ENCODE measurements at places on chromosomes 7 and 10.

- no peak for DNase-seq
Measured at GRCh38 chr10:50271564-50272250, 20.4 kb upstream of the ASAH2 start.

DNA sequence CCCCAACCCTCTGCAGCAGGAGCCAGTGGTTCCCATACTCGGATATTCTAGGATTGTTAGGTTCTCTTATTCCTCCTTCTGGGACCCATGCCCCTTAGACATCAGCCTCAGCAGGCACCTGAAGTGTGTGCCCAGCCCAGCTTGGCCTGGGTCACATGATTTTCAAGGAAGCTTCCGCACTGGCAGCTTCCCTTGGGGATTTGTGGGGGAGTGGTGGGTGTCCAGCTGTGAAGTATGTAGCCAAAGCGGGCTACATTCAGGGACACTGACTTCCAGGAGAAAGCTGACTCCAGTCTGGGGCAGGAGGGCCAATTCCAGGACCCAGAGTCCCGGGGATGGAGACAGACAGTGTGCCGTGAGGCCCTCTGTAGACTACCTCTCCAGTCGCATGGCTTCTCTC lies 1.3 kb downstream of the LDB1 start:
- DNase-seq, result no peak

- DNase-seq, result no peak
Measured at GRCh38 chr10:33776419-33777070, 442.1 kb upstream of the NRP1 start.

DNA sequence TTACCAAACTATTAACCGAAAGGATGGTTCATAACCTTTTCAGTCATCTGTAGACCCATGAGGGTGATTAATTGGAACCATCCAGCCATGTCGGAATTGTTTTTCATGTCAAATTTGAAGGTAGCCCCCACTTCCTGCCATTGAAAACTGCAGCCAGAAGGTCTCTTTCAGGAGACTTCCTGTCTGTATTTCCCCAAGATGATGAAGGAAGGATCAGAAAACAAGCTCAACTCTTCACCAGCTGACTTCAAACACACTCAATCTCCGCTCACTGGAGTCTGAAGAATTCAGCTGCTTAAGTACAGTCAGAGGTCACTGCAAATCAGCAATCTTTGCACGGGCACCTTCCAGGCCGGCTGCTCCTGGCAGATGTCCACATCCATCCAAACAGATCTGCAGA lies 291.7 kb upstream of the NPVF start:
- DNase-seq, result no peak

DNA sequence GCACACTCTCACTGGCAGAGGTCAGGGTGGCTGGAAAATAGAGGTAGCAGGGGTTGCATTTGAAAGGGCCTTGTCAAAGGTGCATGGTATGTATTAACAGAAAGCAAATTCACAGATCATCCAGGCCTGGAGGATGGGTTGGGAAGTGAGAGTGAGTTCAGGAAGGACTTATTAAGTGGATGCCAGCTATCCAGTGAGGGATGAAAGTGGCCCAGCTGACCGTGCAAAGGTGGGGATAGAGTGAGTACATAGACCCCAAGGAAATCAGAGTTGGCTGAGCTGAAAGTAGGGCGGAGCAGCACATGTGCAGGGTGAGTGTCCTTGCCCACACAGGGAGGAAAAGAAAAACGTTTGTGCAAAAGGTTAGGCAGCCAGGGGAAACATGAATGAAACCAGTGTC lies 58.1 kb downstream of the HECW1 start:
- no peak for DNase-seq

DNA sequence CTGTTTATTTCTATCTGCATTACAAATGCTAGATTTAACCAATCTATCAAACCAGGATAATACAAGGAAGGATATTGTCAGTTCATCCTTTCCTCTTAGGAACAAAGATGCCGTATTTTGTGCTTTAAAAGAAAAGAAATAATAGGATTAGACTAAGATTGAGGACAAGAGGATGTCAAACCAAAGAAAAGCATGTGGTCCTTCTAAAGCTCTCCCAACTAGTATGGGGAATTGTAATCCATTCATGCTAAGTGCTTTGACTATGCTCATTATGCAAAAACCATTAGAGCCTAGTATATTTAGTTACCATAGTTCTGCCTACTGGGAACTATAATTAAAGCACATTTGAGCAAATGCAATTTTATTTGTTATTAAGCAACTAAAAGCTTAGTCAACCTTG lies 280.2 kb downstream of the GRM8 start:
- DNase-seq, result no peak

GRCh38 chr7:158080899-158081445 lies 506.7 kb downstream of the PTPRN2 start:
- DNase-seq, result no peak

GRCh38 chr7:5333121-5334045 lies 50.6 kb downstream of the SLC29A4 start:
- no peak for DNase-seq

DNA sequence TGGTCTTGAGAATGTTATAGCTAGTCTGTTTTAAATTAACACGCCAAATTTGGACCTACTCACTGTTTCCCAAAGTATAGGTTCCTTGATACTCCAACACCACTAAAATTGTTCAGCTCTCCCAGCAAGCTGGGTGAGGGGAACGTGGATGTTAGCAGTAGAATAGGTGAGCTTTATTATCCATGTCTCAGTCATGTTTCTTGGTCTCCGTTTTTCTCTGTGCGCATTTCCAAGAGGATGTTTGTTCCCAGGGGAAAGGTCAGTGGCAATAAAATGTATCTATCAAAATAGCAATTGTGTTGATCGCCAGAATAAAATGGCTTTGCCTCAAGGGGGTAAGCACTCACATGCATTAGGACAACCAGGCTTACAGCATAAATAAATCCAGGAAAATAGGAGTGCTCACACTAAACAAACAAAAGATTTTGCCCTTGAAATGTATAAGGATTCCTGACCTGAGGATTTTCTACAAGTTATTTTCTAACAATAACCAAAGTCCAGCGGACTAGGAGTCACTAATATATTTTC lies 187.0 kb upstream of the C7orf33 start:
- no peak for DNase-seq

GRCh38 chr10:102281102-102281487 lies 35.8 kb downstream of the GBF1 start:
- DNase-seq, result no peak

GRCh38 chr7:37495574-37496184 lies 47.0 kb upstream of the ELMO1 start:
- DNase-seq, result no peak

- no peak for DNase-seq
Measured at GRCh38 chr7:106175507-106175906, 63.4 kb upstream of the SYPL1 start.

DNA sequence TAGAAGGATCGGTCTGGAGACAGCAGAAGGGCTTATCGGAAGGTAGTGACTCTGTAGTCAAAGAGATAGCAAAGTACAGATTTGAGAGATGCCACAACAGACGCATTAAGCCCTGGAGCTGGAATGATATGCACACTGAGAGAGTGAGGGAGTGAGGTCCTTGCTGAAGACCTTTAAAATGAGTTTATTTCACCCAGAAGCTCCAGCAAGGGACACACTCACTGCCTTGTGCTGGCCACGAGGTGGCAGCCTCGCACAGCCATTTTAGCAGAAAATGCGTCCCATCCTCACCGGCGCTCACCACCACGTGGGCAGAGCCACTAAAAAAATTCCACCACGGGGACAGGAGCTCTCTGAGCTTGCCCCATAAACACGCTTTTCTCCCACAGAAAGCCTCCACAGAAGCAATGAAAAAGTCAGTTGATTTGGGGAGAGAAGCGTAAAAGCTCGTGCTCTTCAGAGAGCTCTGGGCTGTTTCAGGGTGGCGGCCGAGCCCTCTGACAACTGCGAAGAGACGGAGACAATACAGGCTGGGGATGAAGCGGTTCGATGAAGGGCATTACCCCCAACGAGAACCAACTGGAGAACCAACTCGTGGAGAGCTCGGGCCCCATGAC lies 163.0 kb upstream of the KLF14 start:
- peak; percentile 70 for DNase-seq

DNA sequence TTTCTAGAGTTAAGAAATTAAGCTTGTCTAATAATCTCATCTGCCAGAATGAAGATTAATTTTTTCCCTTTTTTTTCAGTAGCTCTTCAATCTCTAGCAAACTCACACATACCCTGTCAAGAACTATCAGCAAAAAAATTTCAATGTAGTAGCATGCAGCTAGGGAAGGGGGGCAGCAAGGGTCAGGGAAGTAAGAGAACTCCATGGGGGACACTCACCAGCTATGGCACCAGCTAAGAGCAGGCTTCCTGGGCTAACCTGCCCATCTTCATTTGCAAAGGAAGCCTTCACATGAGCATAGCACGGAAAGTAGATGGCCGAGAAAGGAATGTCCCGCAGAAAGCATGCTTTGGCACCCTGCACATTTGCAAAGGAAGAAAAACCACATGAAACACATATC lies 190.4 kb downstream of the SLC25A13 start:
- no peak for DNase-seq

DNA sequence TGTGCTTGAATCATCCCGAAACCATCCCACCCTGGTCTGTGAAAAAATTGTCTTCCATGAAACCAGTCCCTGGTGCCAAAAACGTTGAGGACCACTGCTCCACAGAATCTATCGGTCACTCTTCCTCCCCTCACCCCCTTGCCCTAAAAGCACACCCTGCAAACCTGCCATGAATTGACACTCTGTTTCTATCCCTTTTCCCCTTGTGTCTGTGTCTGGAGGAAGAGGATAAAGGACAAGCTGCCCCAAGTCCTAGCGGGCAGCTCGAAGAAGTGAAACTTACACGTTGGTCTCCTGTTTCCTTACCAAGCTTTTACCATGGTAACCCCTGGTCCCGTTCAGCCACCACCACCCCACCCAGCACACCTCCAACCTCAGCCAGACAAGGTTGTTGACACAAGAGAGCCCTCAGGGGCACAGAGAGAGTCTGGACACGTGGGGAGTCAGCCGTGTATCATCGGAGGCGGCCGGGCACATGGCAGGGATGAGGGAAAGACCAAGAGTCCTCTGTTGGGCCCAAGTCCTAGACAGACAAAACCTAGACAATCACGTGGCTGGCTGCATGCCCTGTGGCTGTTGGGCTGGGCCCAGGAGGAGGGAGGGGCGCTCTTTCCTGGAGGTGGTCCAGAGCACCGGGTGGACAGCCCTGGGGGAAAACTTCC lies 784 bp upstream of the SERPINE1 start:
- no peak for DNase-seq

DNA sequence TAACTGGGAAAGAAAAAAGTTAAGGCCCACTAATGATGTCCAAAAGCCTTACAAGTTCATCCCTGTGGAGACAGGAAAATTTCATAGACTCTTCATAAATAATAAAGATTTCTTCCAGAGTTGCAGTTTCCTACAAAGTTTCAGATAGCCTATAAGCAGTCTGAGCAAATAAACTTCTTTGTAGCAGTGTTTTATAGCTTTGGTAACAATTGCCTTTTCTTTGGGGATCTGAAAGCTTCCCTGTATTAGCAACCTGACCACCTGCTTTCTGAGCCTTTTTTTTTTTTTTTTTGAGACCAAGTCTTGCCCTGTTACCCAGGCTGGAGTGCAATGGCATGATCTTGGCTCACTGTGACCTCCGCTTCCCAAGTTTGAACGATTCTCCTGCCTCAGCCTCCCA lies 150.0 kb downstream of the NRBF2 start:
- DNase-seq, result no peak

- DNase-seq, result no peak
Measured at GRCh38 chr7:135233570-135233969, at the start of gene STRA8. Gene STRA8, plus strand, starts transcription at chr7:135233838. Its CDS starts 6,687 bp downstream, at chr7:135240525.

DNA sequence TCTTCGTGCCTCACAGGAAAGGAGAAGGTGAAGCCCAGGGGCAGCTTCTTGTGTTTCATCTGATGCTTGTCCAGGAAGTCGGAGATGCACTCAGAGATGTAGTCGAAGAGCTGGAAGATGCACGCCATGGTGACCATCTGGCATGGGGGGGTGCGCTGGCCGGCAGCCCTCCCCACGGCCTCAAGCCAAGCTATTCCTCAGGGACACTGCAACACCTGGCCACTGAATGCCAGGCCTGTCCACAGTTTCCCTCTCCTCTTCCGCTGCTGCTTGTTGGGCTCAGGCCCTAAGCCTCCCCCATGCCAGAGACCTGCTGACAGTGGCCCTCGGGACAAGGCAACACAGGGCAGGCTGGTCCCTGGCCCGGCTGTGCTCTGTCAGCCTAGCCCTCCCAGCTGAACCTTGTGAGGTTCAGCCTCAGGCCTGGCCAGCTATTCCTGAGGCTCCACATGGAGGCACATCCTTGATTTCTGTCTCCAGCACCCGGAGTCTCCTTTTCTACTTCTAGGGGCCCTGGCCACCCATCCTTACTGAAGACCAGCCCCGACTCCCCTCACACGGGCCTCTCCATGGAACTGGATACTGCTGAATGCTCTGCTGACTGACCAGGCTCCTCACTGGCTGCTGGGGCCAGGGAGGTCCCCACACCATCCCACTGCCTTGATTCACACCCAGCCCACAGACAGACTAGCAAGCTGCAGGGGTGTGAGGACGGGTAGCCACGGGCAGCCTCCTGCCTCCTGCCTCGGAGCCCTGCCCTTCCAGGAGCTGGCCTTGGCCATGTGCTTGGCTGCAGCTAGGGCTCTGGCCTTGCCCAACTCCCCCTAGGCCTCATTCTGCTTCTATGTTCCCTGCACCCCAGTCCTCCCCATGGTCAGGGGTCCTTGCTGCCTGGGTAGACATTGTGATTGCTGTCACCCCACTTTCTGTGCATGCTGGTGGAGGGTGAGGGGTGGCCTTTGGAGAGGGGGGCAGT lies 10.1 kb upstream of the MYL7 start:
- no peak for DNase-seq

DNA sequence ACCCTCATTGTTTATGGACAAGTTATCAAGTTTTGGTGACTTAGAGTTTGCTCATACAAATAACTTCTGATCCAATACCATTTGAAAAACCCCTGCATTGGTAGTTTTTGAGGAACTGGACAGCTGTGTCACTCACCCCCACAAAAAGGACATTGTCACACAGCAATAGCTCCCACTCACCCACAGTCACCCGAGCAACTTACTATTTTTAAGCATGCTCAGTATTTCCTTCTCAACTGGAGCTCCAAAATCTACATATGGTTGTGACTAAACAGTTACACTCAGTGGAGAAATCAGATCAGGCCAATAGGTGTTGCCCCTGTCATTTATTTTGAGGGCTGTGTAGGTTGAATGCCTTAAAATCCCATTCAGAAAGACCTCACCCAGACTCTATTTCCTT lies 165.2 kb upstream of the AUTS2 start:
- DNase-seq, result no peak

GRCh38 chr10:74612195-74612594 lies 214.2 kb upstream of the KAT6B start:
- DNase-seq, result no peak

DNA sequence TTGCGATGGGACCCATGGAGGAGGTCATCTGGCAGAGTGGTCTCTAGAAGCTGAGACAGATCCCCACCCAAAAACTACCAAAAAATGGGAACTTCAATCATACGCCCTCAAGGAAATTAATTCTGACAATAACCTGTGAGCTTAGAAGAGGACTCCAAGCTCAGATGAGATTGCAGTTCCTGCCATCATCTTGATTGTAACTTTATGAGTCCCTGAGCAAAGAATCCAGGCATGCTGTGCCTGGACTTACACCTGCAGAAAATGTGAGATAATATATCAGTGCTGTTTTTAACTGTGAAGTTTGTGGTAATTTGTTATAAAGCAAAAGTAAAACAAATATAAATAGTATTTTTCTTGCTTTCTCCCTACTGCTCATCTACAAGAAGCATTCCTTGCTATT lies 299.6 kb upstream of the MBL2 start:
- DNase-seq, result no peak

GRCh38 chr10:26860102-26860442 lies 686 bp downstream of the ABI1 start:
- peak; percentile 57 for DNase-seq
